ENCODE measurements at places on chromosomes 6 and 20.

DNA sequence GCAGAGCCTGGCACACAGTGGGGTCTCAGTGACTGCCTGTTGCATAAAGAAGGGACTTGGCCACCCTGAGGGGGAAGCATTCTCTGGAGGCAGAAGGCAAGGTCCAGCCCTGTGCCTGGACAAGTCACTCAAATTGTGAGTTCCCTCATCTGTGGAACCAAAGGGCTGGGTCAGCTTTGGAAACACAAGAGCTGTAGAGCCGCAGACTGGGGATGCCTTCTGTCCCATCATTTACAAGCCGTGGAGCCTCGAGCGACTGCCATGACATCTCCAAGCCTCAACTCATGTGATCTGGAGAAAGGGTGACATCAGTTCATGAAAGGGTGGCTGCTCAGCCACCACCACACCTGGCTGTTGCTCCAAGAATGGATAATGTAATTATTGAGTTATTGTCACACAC is 20.4 kb upstream of the SIRPD start:
- DNase-seq: no peak

GRCh38 chr20:4546786-4547185 is 174.9 kb upstream of the PRND start:
- no peak for DNase-seq

DNA sequence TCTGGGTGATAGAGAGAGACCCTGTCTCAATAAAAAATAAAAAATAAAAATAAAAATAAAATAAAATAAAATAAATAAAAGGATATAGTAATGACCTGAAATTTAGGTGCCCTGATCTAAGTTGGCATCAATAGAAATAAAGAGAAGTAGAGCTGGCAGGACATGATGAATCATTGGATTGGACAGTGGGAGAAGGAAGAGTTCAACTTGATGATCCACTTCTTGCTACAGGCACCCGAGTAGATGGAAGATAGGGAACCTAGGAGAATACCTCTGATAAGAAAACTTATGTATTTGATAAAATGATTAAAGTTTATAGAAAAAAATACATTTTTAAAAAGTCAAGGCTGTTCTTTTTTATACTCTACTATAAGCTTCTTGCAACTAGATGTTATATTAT is 79.0 kb downstream of the ADTRP start:
- DNase-seq: no peak

DNA sequence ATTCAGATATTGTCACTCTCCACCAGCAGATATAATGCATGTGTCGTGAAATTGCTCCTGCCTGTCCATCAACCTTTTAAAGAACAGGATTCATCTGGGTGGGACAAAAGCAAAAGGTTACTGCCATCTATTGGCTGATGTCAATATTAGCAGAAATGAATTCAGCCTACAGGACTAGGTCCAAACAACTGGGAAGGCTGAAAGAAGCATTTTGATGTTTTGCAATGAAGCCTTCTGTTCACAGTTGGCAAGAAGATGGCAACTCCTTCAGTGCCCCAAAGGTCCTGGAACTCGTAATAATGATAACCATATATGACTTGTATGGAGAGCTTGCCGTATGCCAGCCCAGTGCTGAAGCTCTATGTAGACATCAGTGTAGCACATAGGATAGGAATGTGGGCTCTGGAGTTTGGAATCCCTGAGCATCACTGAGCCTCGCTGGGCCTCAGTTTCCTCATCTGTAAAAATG is 7.5 kb downstream of the BCAS1 start:
- no peak for DNase-seq

- DNase-seq: no peak
Observed at GRCh38 chr6:99096170-99096569, 148.4 kb upstream of the FBXL4 start.
